DMS53 (cell line): ENCODE measurements at places on chromosomes 7 and 10.

GRCh38 chr10:13915710-13916109 is 328.9 kb downstream of the PRPF18 start:
- DNase-seq = no peak

DNA sequence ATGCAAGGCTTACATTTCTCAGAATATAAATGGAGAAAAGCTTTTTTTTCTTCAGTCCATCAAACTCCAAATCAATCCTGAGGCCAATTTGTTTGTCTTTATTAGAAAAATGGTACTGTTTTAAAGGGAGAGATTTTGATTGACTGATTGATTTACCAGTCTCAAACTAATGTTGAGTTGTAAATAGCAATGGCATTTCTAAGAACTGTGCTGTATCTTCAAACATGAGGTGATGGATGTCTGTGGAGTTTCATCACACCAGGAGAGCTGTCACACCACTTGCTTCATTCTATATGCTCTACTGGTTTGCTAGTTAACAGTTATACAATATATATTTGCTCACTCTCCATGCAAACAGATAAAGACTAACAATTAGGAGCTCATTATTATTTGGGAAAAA is 39.0 kb upstream of the LRRTM3 start:
- no peak for DNase-seq

- no peak for DNase-seq
Observed at GRCh38 chr7:107993891-107994291, 9.1 kb downstream of the LAMB1 start.

DNA sequence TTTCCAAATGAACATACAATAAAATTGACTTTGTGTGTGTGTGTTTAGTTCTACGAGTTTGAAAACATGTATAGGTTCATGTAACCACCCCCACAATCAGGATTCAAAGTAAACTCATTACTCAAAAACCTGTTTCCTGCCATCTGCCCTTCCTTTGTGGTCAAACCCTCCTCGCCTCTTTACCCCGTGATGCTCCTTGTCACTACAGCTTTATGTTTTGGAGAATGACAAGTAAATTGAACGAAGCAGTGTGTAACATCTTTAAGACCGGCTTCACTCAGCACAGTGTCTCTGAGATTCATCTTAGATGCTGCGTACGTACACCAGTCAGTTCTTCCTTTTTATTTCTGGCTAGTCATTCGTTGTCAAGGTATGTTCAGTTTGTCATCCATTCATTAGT is 54.6 kb upstream of the MKI67 start:
- no peak for DNase-seq

DNA sequence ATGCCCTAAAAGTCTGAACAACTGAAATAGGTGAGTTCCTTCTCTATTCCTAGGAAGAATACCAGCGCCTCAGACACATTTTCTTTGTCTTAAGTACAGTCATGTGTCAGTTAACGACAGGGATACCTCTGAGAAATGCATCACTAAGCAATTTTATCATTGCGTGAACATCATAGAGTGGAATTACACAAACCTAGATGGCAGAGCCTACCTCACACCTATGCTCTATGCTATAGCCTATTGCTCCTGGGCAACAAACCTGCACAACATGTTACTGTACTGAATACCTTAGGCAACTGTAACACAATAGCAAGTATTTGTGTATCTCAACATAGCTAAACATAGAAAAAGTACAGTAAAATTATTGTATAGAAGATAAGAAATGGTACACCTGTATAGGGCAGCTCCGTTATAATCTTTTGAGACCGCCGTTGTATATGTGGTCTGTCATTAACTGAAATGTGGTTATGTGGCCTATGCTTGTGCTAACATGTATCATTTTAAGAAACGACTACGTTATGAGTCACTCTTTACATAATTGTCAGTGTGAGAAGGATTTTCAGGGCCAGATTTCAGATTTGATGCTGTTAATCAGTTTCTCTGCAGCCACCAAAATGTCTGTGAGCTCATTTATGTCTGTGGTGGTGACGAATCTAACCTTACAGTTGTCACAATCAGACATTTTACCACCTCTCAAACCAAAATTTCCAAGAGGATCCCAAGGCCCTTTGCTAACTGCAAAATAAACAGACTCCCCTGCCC is 66.1 kb upstream of the STK17A start:
- no peak for DNase-seq
